ENCODE measurements at places on chromosomes 4 and X.

- peak; percentile 44 for DNase-seq
Measured at GRCh38 chr4:184163813-184164212, 53.9 kb downstream of the ENPP6 start.

- DNase-seq = no peak
Measured at GRCh38 chr4:89468602-89469001, 161.0 kb upstream of the GPRIN3 start.

DNA sequence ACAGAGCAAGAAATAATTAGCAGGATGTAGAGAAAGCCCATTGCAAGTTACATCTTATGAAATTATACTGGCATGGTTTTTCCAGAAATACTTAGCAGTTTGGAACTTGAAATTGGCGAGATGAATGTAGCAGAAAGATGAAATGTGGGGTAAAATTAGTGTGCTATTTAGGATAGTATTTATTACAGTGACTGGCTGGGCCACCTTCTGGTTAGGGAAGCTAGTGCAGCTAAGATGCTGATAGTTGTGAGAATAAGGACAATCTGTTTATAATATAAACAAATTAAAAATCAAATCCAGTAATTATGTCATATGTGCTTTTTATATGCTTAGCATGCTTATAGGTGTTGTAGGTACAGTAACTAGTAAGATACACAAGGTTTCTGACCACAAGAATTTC lies 74.8 kb downstream of the IL15 start:
- DNase-seq = no peak

- no peak for DNase-seq
Measured at GRCh38 chr4:153553819-153554170, 87.6 kb downstream of the TMEM131L start.

GRCh38 chrX:85159644-85160043 lies 83.9 kb downstream of the SATL1 start:
- DNase-seq = no peak

GRCh38 chr4:26031704-26032103 lies 117.7 kb downstream of the SMIM20 start:
- no peak for DNase-seq

GRCh38 chrX:80810365-80810978 lies 795 bp upstream of the BRWD3 start:
- no peak for DNase-seq

GRCh38 chrX:12814420-12814819 lies 23.2 kb downstream of the PRPS2 start:
- DNase-seq = no peak

GRCh38 chr4:600166-600565 lies 24.1 kb upstream of the TMEM271 start:
- no peak for DNase-seq

DNA sequence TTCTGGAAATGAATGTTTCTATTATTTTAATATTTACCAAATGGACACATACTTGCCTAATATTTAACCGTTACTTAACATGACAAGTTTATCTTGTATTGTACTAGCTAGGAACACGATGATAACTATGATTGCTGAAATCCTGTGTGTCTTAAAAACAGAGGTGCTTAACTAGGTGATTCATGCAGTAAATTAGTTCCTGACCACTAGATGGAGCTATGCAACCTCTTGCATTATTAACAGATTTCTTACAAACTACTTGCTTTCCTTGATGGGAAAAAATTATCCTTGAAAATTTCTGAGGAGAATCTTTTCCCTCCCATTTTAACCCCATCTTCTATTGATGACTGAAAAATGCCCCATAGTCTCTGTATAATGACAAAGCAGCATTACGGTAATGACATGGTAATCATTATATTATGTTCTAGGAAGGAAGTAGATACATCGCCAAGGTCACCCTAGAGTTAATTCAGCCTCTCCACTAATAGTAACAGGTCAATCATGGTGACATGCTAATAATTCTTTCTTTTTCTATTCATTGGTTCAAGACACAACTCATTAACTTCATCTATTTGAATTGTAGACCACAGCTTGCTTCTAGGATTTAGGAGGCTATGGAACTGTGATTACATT lies 844.2 kb downstream of the RAPGEF2 start:
- DNase-seq = peak; percentile 9

- no peak for DNase-seq
Measured at GRCh38 chrX:152600853-152601633, 36.7 kb upstream of the GABRQ start.

- no peak for DNase-seq
Measured at GRCh38 chrX:44484607-44485146, 58.0 kb downstream of the FUNDC1 start.

- DNase-seq = no peak
Measured at GRCh38 chr4:82247629-82248028, 126.2 kb downstream of the HNRNPD start.

GRCh38 chr4:151091047-151091446 lies 8.4 kb upstream of the RPS3A start:
- no peak for DNase-seq

GRCh38 chrX:46823481-46823880 lies 13.4 kb upstream of the RP2 start:
- DNase-seq = no peak

- DNase-seq = no peak
Measured at GRCh38 chrX:129679901-129680300, 25.1 kb upstream of the APLN start.
